ENCODE measurements at places on chromosomes 13 and 19.

GRCh38 chr13:81275666-81276258 lies 934.8 kb upstream of the SPRY2 start:
- H3K36me3 ChIP-seq: no peaks in the 10 kb centered on the region
- no peaks in the 10 kb centered on the region for H3K4me1 ChIP-seq
- no peak for DNase-seq

GRCh38 chr13:32136061-32136460 lies 104.5 kb downstream of the FRY start:
- no peak overlapping the region for H3K27ac ChIP-seq
- no peaks in the 10 kb centered on the region for H3K4me1 ChIP-seq

DNA sequence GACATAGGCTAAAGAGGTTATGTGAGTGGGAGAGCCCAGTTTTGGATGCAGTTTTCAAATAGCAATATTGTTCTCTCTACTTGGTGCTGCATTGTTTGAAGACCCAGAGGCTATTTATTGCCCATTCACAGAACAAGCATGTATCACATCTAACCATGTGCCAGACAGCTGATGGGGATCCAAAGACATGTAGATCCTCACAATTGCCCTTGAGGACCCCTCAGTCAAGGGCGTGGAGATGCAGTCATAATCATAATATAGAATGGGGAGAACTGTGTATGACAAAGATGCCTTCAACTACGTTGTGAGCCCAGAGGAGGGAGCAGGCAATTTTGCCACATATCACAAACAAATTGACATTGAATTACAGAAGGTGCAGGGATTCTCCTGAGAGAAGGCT lies 70.5 kb downstream of the NHLRC3 start:
- no peaks in the 10 kb centered on the region for H3K4me1 ChIP-seq
- DNase-seq: no peak
- H3K36me3 ChIP-seq: no peaks in the 10 kb centered on the region
- H3K4me3 ChIP-seq: no peak overlapping the region

- H3K4me3 ChIP-seq: no peak overlapping the region
- no peak for DNase-seq
- no peaks in the 10 kb centered on the region for H3K27me3 ChIP-seq
- H3K4me1 ChIP-seq: no peaks in the 10 kb centered on the region
- no peaks in the 10 kb centered on the region for H3K36me3 ChIP-seq
- no peak overlapping the region for H3K27ac ChIP-seq
Observed at GRCh38 chr13:24147570-24147963, 13.0 kb upstream of the SPATA13 start.

DNA sequence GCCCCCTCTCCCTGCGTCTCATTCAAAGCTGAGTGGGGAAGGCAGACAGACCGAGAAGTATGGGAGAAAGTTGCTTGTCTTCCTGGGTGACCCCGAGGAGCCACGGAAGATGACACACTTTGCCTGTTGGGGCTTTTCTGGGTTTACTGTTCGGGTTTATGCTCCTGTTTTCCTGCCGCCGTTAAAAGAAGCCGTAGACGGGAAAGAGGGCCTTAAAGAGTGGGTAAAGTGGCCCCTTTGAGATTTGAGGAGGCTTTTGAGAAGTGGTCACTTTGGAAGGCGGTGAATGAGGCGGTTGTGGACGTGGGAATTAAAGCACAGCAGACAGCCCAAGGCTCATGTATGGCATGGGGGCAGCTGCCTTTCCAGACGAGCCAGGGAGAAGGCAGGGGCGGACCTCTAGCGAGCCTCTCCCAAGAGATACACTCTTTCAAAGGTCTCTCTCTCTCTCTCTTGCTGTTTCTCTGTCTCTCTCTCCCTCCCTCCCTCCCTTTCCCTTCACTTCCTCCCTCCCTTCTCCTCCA lies 493 bp upstream of the LHFPL6 start:
- H3K4me3 ChIP-seq: peak overlapping the region; percentile 70
- H3K27me3 ChIP-seq: no peaks in the 10 kb centered on the region
- DNase-seq: no peak
- H3K4me1 ChIP-seq: no peaks in the 10 kb centered on the region
- H3K36me3 ChIP-seq: no peaks in the 10 kb centered on the region

- no peak for DNase-seq
- H3K36me3 ChIP-seq: no peaks in the 10 kb centered on the region
- no peaks in the 10 kb centered on the region for H3K4me1 ChIP-seq
Observed at GRCh38 chr13:38090913-38091312, 221.3 kb upstream of the TRPC4 start.

DNA sequence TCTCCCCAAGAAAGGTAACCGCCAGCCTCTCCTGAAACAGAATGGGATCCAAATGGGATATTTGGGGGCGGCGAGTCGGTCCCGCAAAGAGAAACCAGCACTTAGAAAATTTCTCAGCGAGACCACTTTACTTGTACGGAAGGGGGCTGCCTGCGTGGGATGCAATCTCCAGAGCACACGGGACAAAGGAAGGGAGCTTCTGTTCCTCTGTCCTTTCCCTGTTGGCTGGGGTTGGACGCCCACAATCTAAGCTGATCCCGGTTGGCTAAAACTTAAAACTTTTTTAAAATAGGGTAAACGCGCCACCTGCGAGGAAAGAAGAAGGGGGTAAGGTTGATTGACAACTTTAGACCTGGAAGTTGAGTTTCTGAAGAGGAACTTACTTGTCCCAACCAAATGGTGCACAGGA lies 826 bp upstream of the BSG start:
- DNase-seq: peak; percentile 68
- H3K27me3 ChIP-seq: no peaks in the 10 kb centered on the region
- H3K4me3 ChIP-seq: peak overlapping the region; percentile 77
- H3K27ac ChIP-seq: peak overlapping the region; percentile 87
- no peaks in the 10 kb centered on the region for H3K36me3 ChIP-seq
- H3K4me1 ChIP-seq: peaks cover 8% of the 10 kb centered on the region

GRCh38 chr19:40257096-40257517 lies 28.0 kb downstream of the AKT2 start:
- DNase-seq: no peak
- H3K4me1 ChIP-seq: no peaks in the 10 kb centered on the region
- no peak overlapping the region for H3K27ac ChIP-seq
- no peak overlapping the region for H3K4me3 ChIP-seq

DNA sequence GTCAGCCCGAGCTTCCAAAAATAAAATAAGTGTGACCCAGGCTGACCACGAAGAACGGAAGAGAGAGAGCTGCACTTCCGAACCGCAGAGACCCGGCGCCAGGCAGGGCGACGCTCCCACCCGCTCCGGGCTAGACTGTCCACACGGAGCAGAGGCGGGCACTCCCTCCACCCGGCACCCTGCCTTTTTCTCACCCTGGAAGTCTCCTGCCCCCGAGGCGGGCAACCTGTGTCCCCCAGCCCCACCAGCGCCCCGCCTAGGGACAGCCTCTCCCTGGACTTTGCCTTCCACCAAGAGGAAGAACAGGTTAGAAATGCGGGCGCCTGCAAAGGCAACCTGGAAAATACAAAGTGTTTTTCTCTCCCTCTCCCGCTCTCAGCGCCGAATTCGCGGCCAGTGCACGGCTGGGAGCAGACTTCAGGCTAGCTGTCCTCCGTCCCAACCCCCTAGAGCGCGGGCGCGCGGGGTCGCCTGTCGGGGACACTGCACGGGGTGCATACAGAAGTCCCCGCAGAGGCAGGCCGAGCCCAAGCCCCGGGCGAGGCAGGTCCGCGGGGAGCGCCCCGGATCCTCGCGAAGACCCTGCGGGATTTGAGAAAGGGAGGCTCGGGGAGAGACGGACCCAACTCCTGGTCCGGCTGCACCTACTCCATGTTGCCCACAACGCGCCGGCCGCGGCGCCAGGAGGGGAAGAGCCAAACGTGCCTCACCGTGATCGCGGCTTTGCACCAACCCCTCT lies 845 bp downstream of the SPRY2 start:
- H3K4me3 ChIP-seq: peak overlapping the region; percentile 59
- no peak overlapping the region for H3K27ac ChIP-seq
- H3K4me1 ChIP-seq: no peaks in the 10 kb centered on the region

- peak; percentile 68 for DNase-seq
- H3K27me3 ChIP-seq: no peaks in the 10 kb centered on the region
- H3K36me3 ChIP-seq: no peaks in the 10 kb centered on the region
- no peak overlapping the region for H3K4me3 ChIP-seq
- no peak overlapping the region for H3K27ac ChIP-seq
Observed at GRCh38 chr13:46648166-46648607, 95.2 kb downstream of the LRCH1 start.

DNA sequence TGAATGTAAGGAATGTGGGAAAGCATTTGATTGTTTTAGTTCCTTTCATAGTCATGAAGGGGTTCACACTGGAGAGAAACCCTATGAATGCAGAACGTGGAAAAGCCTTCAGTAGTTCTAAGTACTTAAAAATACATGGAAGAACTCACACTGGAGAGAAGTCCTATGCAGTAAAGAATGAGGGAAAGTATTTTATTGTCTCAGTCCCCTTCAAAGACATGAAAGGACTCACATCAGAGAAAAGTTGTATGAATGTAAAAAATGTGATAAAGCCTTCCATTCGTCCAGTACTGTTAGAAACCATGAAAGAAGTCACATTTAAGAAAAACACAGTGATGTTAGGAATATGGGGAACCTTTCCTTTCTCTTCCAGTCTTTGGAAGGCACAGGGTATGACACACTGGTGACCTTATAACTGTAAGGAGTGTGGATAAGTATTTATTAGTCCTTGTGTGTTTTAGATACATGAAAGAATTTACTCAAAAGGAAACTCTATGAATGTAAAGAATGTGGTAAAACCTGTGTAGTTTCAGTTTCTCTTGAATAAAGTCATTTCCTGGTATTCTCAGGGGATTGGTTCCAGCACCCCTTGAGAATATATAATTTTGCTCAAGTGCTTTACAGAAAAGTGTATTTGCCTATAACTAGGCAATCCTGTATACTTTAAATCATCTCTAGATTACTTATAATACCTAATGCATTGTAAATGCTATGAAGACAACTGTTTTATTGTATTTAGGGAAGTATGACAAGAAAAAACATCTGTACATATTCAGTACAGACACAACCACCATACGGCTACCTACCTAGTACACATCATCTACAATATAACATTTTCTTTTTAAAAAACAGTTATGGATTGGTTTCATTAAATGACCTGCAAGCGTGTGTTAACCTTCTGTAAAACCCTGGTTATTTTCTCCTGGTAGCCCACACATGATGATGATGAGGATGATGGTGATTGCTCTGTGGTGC lies 52.8 kb downstream of the ZNF823 start:
- H3K27me3 ChIP-seq: no peaks in the 10 kb centered on the region
- peak; percentile 37 for DNase-seq
- peaks cover 12% of the 10 kb centered on the region for H3K4me1 ChIP-seq

DNA sequence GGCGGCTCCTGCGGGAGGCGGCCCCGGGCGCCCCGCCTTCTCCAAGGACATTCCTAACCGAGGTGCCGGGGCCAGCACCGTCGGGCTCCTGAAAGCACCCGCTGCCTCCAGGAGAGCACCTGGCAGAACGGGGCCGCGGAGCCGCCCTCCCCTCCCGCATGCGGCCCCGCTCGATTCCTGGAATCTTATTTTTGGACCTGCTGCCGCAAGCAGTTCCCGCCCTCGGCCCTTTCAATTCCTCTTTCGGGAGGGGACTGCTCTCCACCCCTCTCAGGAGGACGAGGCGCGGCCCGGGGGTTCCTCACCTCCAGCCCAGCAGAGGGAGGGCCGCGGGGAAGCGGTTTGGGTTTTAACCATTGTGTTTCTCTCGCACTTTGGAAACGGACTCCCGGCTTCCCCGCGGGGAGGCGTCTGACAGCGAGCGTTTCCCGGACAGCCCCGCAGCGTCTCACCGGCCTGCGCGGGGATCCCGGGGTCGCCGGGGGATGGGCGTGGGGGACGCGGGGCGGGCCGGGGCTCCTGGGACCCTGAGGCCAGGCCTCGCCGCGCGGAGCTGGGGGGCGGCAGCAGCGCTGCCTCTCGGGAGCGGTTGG lies 849 bp downstream of the GAS6 start:
- DNase-seq: peak; percentile 82
- H3K27me3 ChIP-seq: no peaks in the 10 kb centered on the region
- peak overlapping the region; percentile 98 for H3K27ac ChIP-seq
- H3K4me3 ChIP-seq: peak overlapping the region; percentile 85

GRCh38 chr19:18160971-18161635 lies 8.1 kb downstream of the PIK3R2 start:
- no peaks in the 10 kb centered on the region for H3K36me3 ChIP-seq
- peak overlapping the region; percentile 40 for H3K4me3 ChIP-seq
- H3K27me3 ChIP-seq: no peaks in the 10 kb centered on the region
- H3K4me1 ChIP-seq: peaks cover 4% of the 10 kb centered on the region
- peak; percentile 70 for DNase-seq
- no peak overlapping the region for H3K27ac ChIP-seq

DNA sequence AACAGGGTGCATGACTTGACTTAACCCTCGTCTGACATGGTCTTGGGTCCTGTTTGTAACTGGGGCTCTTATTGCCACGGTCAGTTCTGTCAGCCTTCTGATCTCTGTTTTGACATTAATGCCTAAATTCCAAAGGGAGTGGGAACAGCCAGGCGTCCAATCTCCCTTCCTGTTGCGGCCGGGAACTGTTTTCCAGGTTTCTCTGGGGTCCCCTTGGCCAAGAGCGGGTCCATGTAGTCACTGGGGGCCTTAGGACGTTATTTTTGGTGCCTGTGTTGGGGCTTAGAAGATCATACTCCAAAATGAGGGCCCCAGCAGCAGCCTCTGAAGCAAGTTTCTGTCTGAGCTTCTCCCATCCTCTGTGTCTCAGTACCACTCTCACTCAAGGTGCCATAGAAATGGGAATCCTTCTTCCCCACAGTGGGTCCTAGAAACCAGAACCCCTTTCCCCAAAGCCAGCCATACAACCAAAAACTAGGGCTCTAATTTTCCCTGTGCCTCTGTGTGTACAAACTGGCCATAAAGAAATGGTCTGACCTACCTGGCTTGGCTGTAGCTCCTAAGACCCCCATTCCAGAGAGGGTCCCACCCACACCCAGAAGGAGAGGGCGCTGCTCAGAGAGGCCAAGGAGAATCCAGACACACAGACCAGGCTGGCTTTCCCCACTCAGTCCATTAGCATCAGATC lies 50.4 kb downstream of the C13orf46 start:
- H3K36me3 ChIP-seq: no peaks in the 10 kb centered on the region
- no peak overlapping the region for H3K4me3 ChIP-seq
- no peak for DNase-seq
- no peaks in the 10 kb centered on the region for H3K27me3 ChIP-seq
- H3K27ac ChIP-seq: no peak overlapping the region
- no peaks in the 10 kb centered on the region for H3K4me1 ChIP-seq

DNA sequence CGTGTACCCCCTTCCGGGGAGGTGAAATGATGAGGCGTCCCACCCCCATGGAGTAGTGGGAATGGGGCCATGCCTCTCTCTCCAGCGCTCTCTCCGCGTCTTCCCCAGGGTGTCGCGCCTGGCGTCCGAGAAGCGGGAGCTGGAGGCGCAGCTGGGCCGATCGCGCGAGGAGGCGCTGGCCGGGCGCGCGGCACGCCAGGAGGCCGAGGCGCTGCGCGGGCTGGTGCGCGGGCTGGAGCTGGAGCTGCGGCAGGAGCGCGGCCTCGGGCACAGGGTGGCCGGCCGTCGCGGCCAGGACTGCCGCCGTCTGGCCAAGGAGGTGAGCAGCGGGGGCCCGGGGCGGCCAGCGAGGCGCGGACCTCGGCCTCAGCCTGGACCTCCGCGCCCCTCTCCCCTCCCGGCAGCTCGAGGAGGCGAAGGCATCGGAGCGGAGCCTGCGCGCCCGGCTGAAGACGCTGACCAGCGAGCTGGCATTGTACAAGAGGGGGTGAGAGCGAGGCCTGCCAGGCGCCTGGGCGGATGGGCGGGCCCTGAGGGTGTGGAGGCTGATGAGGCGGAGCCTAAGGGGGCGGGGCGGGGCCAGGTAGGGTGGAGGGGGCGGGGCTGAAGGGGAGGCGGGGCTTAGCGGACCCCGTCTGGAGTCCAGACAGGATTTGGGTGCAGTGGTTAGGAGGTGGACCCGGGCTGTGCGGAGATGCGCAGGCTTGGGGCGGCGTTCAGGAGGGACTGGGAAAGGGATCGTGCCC lies 7.7 kb downstream of the PGLYRP1 start:
- DNase-seq: no peak
- no peak overlapping the region for H3K27ac ChIP-seq
- no peaks in the 10 kb centered on the region for H3K27me3 ChIP-seq
- H3K4me3 ChIP-seq: no peak overlapping the region
